ENCODE measurements at places on chromosomes 7 and 10. TPM values are rescaled to one million over a fixed set of nuclear protein-coding genes. Genes with fewer than 3 reads are reported as not detected.

EBF3 gene
- total RNA-seq = 0.15 TPM

SGCE gene
- total RNA-seq = 58.1 TPM

CYP2W1 gene
- total RNA-seq = 0.03 TPM

GRID1 gene
- 0.38 TPM for total RNA-seq

NYAP1 gene
- total RNA-seq = 1.1 TPM

IGFBP1 gene
- 29.5 TPM for total RNA-seq

CLEC5A gene
- not detected for total RNA-seq

ADAP1 gene
- 5.7 TPM for total RNA-seq

CHST3 gene
- 42.6 TPM for total RNA-seq

LRRC4 gene
- not detected for total RNA-seq

ARHGAP12 gene
- total RNA-seq = 23.5 TPM

OR2A1 gene
- not detected for total RNA-seq

CUBN gene
- 0.25 TPM for total RNA-seq

CPA5 gene
- not detected for total RNA-seq

ADAMTS14 gene
- 0.09 TPM for total RNA-seq

Measured in A549 treated with DMSO at 1 μM for 4 hours (cell line).